ENCODE measurements at places on chromosomes 16 and 17.

- DNase-seq = no peak
These were observed 729.7 kb upstream of the GOT2 start for GRCh38 chr16:59463776-59464175.

- DNase-seq = no peak
These were observed 75.0 kb upstream of the LHX1 start for GRCh38 chr17:36862116-36862920.

GRCh38 chr16:89050119-89050867 is 43.4 kb upstream of the ACSF3 start:
- DNase-seq = no peak

- no peak for DNase-seq
These were observed 3.0 kb upstream of the QPRT start for GRCh38 chr16:29675811-29676643.

- DNase-seq = no peak
These were observed 269.0 kb downstream of the WWOX start for GRCh38 chr16:78368121-78369102.

GRCh38 chr16:74868501-74868900 is 93.9 kb upstream of the FA2H start:
- no peak for DNase-seq

GRCh38 chr16:12318661-12319427 is 342.3 kb downstream of the SNX29 start:
- no peak for DNase-seq

GRCh38 chr17:34146440-34147043 is 108.5 kb upstream of the CCL2 start:
- no peak for DNase-seq

- DNase-seq = no peak
These were observed 33.6 kb downstream of the NKD1 start for GRCh38 chr16:50581845-50582244.

DNA sequence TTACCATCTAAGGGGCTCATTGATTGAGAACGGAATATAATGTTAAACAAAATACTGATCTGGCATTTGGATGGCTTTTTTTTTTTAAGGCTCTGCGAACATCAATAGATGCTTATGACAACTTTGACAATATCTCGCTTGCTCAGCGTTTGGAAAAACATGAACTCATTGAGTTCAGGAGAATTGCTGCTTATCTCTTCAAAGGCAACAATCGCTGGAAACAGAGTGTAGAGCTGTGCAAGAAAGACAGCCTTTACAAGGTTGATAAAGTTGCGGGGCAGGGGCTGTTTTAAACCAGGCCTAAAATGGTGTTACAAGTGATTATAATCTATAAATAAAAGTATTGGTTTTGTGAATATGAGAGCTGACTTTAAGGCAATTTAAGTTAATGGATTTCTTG is 22.3 kb downstream of the PTRH2 start:
- no peak for DNase-seq

- no peak for DNase-seq
These were observed 2.0 kb downstream of the MRM3 start for GRCh38 chr17:784143-784542.

- no peak for DNase-seq
These were observed 1.4 kb downstream of the MEIOB start for GRCh38 chr16:1870365-1871082.

DNA sequence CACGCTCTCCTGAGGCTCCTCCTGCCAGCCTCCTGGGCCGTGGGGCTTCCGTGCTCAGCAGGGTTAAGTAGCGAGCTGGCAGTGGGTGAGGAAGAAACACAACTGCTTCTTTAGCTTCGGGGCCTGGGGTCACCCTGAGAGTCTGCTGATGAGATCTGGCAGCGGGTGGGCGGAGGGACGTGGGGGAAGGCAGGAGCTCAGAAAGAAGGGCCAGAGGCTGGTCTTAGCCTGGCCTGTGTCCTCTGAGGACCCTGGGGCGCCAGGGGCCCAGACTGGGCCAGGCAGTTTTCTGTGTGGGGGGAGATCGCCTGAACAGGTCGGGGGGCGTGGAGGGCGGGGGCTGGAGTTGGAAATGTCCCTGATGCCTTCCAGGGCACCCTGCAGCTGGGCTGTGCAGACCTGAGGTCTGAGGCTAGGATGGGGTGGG is 97.8 kb upstream of the GSE1 start:
- no peak for DNase-seq

GRCh38 chr17:81328978-81329926 is 34.1 kb upstream of the SLC38A10 start:
- no peak for DNase-seq

DNA sequence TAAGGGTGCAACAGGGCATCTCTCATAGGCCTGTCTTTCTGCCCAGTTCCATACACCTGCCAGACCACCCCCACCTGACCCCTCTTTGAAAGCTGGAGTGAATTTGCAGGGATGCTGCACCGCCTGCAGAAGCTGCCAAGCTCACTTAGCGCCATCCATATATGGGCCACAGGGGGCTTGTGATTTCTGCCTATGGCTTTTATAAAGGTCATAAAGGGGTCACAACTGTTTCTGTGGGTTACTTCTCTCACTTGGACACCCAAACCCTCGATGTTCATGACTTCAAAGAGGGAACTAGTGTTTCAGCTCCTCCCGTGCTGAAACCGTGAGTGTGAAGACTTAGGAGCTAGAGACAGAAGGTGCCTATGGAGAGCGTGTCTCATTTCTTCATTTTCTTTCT is 23.9 kb upstream of the MEAK7 start:
- DNase-seq = no peak

DNA sequence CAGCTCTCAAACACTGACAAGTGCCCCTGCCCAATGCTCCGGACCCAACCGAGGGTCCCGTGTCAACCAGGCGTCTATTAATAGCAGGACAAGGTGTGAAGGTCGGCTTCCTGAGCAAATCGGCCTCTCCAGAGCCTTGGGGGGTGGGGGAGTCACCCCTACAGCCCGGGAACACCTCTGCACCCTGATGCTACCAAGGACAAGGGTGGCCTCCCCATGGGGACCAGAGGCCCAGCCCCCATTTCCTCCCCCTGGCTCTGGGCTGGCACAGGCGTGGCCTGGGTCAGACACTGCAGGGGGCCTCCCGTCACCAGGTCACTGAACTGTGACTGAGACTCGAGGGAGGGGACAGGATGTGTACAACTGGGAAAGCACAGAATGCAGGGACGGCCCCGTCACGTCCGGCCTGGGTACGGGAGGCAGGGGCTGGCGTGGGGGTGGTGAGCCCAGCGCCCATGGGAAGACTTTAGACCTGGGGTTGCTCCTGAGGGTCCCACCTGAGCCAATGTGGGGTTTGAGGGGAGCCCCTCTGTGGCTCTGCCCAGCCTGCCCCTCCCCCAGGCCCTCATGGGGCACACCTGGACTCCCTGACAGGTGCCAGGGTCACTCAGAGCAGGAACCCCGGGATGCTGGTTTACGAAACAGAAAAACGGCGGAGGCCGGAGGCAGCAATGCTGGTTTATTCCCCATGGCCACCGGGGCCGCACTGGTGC is 579 bp upstream of the CYBA start:
- DNase-seq = peak; percentile 49

- no peak for DNase-seq
These were observed 20.0 kb upstream of the TBX2 start for GRCh38 chr17:61379457-61380216.

DNA sequence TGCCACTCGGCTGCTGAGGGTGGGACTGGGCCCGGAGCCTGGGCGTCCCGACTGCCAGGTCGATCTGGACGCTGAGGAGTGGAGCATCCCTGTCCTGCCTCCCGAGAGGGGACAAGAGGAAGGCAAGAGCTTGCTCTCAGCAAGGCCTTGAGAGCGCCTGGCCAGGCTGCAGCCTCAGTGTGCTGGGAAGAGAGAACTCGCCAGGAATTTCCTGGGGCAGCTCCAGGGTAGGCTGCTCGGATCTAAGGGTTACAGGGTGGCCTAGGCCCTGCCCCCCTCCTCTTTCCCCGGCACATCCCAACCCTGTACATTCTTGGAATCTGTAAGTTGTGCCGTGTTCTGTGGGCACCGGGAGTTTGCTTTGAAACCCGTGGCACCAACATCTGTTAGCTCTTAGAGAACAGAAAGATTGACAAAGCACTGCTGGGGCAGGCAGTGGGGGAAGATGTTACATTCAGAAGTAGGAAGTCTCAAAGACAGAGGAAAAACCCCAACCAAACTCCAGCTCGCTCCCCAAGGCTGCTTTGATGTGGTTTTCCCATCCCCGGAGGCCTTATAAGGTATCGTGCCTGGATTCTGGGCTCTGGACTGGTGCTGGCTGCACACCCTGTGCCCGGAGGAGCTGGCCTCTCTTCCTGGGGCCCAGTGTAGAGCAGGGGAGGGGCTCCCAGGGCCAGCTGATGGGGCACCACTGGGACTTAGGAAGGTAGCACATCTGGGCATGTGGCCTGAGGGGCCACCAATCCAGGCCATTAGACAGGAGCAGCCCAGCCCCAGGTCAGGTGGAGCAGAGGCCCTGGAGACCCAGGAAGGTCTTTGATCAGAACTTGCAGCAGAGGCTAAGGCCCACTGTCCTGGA is 55.2 kb downstream of the NKD1 start:
- DNase-seq = no peak

GRCh38 chr17:980406-981291 is 1.1 kb upstream of the NXN start:
- DNase-seq = peak; percentile 68

GRCh38 chr16:31214708-31215286 is 878 bp downstream of the TRIM72 start:
- DNase-seq = no peak

- DNase-seq = no peak
These were observed 8.8 kb upstream of the LPCAT2 start for GRCh38 chr16:55499951-55500529.

- DNase-seq = no peak
These were observed 45.1 kb downstream of the ATP2C2 start for GRCh38 chr16:84413244-84414004.

GRCh38 chr16:68590201-68590994 is 51.3 kb downstream of the ZFP90 start:
- peak; percentile 28 for DNase-seq

- DNase-seq = no peak
These were observed 4.6 kb upstream of the CD7 start for GRCh38 chr17:82321947-82322466.

DNA sequence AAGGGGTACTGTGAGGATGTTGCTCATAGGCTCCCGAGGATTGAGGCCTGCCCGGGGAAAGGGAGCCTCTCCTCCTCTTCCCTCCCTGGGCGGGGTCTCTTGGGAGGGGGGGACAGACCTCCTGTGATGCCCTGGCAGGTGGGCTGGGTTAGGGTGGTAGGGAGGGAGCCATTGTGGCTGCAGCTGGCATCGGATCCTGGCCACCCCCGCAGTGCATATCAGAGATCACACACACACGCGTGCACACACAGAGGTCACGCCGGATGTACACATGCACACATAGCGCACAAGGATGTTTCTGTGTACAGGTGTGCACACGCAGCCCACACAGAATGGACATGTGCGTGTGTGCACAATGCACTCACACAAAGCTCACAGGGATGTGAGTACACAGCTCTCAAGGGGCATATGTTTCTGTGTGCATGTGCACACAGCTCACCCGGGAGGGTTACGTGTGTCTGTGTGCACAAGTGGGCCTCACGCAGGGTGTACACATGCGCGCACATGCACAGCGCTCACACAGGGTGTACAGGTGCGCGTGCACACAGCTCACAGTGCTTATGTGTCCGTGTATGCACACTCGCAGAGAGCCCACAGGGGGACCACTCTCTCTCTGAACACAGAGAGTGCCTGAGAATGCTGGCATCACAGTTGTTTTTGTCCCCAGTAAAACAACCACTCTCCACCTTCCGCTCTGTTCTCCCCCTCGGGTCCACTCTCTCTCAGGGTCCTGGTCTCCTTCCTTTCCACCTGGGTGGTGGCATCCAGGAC is 2.4 kb downstream of the GJD3 start:
- no peak for DNase-seq

GRCh38 chr17:43907998-43908721 is 824 bp upstream of the MPP2 start:
- DNase-seq = peak; percentile 39

DNA sequence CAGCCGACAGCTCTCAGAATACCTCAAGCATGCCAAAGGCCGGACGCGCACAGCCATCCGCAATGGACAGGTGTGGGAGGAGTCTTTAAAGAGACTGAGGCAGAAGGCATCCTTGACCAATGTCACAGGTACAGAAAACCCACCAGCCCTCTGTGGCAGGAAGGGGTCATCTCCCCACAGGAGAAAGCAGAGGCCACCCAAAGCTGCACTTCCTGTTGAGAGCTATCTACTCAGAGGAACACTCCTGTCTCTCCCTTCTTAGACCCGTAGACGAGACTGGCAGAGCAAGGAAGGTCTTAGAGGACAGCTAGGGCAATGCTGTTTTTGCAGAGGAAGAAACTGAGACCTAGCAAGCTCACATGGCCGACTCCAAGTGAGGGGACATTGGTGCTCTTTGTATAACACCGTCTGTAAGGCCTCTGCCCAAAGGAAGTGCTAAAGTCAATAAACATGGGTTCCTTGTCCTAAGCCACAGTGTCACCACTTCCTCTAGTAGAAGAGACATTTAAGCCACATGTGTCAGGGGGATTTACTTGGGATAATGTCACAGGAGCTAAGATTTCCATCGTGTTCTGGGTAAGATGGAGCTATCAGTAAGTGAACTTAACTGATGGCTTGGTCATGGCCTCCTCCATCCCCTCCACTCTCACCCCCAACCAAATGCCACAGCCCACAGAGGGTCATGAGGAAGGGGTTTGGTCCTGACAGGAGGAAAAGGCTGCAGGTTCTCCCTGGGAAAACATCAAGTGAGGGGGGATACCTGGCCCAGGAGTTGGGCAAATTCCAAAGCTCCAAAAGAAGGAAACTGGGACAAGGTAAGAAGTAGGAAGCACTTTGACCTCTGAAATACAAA is 9.4 kb downstream of the LPO start:
- DNase-seq = no peak
